ENCODE measurements at places on chromosomes 3 and 15.

DNA sequence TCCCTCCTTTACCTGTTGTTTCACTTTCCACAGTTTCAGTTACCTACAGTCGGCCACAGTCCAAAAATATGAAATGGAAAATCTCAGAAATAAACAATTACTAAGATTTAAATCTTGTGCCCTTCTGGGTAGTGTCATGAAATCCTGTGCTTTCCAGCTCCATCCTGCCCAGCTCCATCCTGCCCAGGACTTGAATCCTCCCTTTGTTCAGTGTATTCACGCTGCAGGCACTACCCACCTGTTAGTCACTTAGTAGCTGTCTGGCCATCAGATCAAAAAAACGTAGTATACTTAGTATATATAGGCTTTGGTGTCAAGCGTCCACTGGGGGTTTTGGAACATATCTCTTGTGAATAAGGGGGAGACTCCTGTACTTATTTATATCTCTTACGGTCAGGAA is 329.0 kb upstream of the SEMA6D start:
- no peak for DNase-seq

DNA sequence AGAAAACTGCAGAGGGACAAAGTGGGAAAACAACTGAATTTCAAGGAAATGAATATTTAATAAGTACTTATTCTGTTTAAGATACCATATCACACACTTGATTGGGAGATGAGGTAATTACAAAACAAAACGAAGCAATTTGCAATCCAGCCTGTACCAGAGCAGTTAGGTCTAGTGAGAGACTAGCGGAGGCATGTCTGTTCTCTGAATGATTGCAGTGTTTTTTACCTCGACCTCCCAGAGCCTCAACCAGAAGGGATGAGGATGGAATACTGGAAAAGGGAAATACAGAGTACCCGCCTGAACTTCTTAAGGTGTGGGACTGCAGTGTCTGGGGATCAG is 59.5 kb downstream of the PIK3CB start:
- DNase-seq, result no peak

DNA sequence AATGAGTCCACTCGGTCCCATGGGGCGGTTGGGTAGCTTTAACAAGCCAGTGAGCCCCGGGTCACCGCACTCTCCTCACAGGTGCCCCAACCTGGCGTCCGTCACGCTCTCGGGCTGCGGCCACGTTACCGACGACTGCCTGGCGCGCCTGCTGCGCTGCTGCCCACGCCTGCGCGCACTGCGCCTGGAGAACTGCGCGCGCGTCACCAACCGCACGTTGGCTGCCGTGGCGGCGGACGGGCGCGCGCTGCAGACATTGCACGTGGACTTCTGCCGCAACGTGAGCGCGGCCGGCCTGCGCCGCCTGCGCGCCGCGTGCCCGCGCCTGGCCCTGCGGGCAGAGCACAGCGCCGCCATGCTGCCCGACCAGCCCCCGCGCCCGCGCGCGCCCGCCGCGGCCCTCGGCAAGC is 3.4 kb downstream of the FBXL22 start:
- DNase-seq, result peak; percentile 85

DNA sequence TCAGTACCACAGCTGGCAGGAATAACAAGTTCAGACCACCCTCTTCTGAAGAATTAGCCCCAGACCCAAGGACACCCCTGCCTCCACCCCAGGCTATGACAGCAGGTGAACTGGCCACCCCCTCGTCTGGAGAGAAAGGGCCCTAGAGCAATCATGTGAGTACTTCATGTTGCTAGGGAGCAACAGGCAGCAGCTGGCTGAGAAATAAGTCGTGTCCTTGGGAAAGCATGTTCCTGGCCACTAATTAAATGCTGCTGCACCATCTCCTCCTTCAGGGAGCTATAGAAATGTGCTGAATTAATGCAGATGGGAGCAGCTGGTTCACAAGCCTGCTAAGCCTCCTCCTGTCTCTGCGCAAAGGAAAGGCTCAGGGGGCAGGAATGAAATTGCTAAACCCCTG is 31.5 kb downstream of the MRPS11 start:
- DNase-seq, result no peak

GRCh38 chr15:75712668-75713337 is at the start of gene CSPG4:
Gene CSPG4 (minus strand): TSS chr15:75712848. CDS start chr15:75712755, 93 bp downstream.
- DNase-seq, result peak; percentile 36

GRCh38 chr15:37124331-37124730 is 24.0 kb upstream of the MEIS2 start:
- DNase-seq, result no peak

DNA sequence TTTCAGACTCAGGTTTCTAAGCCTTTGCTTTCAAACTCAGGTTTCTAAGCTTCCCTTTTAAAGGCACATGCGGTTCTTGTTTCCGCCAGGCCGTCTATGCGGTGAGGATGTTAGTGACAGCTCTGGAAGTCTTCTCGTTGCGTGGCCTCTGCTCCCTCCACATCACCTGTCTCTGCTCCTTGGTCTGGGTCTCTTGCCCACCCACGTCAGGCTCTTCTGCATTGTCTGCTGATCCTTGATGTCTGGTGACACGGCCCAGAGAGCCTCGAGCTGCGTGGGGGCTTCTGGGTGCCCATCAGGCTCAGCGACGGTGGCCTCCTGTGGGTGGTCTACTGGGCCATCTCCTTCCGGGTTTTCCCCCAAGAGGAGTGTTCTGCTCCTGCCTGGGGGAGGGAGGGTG is 30.5 kb downstream of the KLF13 start:
- no peak for DNase-seq

GRCh38 chr15:94174399-94174802 is 57.0 kb upstream of the MCTP2 start:
- no peak for DNase-seq

DNA sequence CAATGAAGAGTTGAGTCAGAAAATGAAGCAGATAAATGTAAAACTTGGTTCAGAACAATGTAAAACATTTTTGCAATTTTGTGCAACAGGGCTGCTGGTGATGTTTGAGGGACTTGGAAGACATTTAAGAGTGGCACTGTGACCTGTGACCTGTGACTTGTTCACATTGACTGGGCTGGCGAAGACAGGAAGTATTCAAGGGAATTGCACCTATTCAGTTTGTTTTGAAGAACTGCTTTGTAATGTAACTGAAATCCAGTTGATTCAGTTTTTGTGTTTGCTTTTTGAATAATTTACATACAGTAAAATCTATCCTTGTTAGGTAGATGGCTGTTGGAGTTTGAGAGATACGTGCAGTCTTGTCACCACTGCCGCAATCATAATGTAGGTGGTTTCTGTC is 35.4 kb downstream of the MCTP2 start:
- DNase-seq, result no peak

GRCh38 chr3:121490161-121490560 is 55.6 kb downstream of the POLQ start:
- DNase-seq, result no peak

DNA sequence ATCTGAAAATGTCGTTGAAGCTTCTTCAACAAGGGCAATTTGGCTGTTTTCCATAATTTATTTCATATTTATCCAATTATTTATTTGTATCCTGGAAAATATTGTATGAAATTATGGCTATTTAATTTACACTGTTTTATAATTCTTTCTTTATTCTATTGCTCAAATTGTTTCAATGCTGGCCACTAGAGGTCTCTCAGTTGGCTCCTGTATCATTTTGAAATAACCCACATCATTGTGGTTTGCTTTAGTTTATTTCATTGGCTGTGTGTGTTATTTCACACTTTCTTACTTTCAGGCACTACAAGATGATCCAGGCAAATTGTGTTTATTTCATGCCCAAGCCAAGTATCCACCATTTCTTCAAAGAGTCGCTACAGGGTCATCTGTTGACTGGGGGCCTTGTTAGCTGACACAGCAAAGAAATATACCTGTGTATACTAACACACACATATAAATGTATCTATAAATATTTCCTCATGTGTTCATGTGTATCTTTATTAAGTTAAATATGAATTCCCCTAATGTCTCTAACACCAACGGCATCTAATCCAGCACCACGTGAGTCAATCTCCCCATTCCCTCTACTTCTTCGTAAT is 86.2 kb downstream of the NPAP1 start:
- DNase-seq, result no peak

- no peak for DNase-seq
Observed at GRCh38 chr15:62244762-62245161, 79.7 kb upstream of the C2CD4B start.

Measured in skeletal muscle cell (primary cell).